ENCODE measurements at places on chromosomes 3 and 15. TPM values are rescaled to one million over a fixed set of nuclear protein-coding genes. Genes with fewer than 3 reads are reported as not detected.

DNA sequence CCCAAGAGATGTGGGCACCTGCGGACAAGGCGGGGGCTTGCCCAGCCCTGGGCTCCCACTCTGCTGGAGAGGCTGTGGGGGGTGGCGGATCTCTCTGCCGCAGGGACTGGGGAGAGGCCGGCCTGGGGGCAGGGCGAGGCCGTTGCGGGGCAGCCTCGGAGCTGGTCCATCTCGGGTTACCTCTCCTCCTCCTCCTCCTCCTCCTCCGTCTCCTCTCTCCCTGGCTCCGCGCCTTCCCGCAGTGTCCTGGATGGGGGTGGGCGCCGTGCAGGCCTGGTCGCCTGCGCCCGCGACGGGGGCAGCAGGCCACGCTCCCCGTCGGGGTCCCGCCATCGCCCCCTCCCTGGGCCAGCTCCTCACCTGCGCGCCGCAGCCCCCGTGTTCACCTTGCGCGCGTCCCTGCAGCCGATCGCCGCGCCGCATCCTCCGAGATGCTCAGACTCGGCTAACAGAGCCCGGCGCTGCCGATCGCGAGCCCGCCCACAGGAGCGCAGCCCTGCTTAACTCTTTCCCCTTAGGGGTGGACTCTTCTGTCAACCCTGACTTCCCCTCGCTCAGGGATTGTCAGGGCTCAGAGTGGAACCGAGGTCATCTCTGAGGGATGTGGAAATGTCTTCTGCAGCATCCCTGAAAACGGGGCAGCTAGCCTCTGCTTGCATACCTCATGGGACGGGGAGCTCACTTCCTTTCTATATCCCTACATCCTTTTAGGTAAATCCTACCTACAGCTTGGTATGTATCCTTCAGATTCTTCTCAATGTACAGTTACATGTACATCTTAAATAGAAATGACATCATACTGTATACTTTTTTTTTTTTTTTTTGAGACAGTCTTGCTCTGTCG is at the start of gene PRRT3:
Gene PRRT3, minus strand, starts transcription at position 447 of the 844 bp plus-strand sequence. CDS start 2,293 bp downstream, outside the sequence.
- DNase-seq, result no peak

GRCh38 chr3:5799398-5799797 is 611.9 kb downstream of the EDEM1 start:
- DNase-seq, result no peak

- DNase-seq, result peak; percentile 88
These were observed 27.3 kb downstream of the ADCY5 start for GRCh38 chr3:123421353-123422174.

DNA sequence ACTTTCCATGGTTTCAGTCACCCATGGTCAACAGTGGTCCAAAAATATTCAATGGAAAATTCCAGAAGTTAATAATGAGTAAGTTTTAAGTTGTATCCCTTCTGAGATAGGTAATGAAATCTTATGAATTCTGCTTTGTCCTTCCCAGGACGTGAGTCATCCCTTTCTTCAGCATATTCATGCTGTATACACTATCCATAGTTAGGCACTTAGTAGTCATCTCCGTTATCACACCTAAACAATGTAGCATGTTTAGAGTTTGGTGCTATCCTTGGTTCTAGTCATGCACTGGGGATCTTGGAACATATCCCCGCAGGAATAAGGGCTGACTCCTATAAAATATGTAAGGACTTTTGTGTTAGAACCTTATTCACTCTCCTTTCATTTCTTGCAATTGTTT is 153.2 kb downstream of the UNC13C start:
- no peak for DNase-seq

DNA sequence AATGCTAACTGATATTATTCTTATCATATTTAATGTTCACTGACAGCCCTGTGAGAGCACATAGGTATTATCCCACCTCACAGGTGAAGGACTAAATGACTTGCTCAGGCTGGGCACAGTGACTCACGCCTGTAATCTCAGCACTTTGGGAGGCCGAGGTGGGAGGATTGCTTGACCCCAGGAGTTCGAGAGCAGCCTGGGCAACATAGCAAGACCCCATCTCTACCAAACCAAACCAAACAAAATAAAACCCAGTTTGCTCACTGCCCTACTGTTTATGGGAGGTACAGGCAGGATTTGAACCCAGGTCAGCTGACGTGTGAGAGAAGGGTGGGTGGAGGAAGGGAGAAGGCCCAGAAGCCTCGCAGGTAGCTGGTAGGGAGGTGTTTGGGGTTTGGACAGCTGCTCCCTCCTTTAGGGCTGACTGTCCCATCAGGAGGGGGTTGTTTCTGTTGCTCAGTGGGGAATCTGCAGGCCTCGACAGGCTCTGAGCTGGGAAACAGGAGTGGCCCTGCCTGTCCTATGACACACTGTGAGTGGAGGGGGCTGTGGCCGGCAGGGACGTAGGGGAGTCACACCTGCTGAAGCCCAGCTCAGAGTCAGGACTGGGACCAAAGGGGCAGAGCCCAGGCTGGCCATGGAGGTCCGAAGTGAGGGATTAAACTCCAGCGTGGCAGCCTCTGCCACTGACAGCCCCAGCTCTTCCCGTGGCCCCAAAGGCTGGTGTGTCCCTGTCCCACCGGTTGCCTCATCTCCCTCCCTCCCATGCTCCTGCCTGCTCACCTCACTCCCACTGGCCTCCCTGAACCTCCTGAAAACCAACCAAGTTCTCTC is 25.3 kb downstream of the BHLHE40 start:
- no peak for DNase-seq

OR5H14 gene
- not detected for polyA plus RNA-seq

GRCh38 chr3:43326891-43327581 is 40.7 kb downstream of the SNRK start:
- no peak for DNase-seq

DNA sequence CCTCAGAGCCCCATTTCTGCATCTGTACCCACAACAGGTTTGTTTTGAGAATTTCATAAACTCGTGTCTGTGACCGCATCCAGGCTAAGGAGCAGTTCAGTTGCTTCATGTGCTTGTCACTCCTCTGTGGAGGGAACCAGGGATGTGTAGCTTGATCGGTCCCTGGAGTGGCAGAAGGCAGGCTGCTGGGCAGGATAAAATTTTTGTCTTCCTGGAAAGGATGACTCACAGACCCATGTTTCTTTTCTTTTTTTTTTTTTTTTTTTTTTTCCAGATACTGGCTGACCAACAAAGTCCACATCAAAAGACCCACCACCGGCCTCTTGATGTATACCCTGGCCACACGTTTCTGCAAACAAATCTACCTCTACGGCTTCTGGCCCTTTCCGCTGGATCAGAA is 70.1 kb downstream of the ST8SIA2 start:
- no peak for DNase-seq

GRCh38 chr3:192090586-192090985 is 629.6 kb downstream of the PYDC2 start:
- DNase-seq, result no peak

GRCh38 chr15:91186904-91187656 is 87.0 kb downstream of the SV2B start:
- no peak for DNase-seq

GRCh38 chr3:56998076-56998529 is 62.4 kb upstream of the SPATA12 start:
- no peak for DNase-seq

DNA sequence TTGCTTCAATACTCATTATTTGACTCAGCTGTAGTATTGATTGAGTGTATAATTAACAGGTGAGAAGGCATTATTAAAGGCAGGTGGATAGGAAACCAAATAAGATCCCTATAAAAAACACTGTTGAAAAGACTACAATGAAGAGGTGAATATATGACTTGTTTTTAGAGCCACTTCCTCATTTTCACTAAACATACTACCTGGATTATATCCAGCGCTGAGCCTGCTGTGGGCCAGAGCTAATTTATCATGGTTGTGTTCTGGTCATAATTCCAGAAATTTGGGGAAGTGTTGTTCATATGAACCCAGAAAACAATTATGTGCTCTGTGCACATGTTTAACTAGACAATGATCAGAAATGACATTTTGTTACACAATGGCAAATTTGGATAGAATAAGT is 235.3 kb upstream of the MME start:
- DNase-seq, result no peak

TIGIT gene
- 0.15 TPM for polyA plus RNA-seq

DNA sequence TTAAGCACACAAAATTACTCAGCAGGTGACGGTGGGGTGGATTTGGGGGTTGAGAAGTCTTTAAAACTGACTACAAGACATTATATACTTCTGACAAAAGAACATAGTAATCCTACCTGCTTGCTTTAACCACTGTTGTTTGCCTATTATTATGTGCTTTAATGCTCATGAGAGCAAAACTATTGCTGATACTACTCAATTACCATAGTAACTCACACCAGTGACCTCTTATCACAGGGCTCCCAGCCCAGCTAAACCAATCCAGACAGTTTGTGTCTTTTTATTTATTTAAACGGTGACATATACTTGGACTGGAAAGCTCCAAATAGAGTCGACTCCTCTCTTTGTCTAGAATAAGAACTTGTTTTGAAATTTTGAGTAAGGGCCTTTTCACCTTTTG is 42.8 kb upstream of the FEZF2 start:
- DNase-seq, result no peak

- no peak for DNase-seq
These were observed 24.8 kb downstream of the AADAC start for GRCh38 chr3:151838574-151839312.

HERC2 gene
- polyA plus RNA-seq, result 29.0 TPM

DNA sequence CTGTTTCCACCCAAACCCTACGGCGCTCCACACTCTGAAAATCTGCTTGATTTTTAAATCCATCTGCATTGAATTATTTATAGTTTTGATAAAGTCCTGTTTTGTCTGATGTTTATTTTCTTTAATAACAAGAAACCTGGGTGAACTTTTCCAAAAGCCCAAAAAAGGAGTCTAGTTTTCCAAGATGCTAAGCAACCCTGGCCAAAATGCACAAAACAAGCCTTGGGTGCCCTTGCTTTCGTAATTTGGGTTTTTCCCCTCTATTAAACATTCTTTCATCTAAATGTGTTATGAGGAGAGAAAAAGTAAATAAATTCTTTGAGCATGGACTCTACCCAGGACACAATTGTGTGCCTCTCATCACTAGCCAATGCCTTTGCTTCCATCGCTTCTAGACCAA is 468.9 kb downstream of the MCTP2 start:
- no peak for DNase-seq

GRCh38 chr3:46350262-46350565 is 3.7 kb upstream of the CCR2 start:
- DNase-seq, result no peak

C3orf49 gene
- not detected for polyA plus RNA-seq

DNA sequence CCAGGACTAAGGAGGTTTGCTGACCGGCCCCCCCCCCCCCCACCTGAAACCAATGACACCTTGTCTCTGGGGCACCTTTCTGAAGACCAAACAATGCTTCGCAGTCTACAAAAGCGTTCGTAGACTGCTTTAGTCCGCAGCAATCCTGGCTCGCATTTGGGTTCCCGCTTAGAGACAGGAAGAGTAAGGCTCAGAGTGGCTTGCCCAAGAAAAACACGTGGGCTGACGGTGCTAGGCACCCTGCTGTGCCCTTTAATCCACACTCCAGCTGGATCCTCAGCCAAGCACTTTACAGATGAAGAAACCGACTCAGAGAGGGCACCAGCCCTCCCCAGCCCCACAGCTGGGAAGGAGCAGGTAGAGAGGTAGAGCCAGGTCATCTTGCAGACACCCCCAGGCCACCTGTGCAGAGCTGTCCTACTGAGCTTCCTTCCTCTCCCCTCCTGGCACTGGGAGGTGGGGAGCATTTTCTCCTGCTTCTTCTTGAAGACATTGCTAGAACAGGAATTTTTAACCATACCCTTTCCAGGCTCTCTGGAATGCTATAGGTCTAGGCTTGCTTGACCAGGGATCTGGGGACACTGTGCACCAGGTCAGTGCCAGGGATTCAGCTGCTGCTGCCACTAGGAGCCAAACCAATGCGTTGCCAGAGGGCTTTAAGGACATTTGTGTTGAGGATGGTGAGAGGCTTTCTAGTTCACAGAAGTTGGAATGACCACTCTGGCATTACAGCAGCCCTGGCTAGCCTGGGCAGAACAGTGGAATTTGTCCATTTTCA is 1.0 kb upstream of the KLF15 start:
- DNase-seq, result no peak

GRCh38 chr3:66276705-66277274 is 56.0 kb downstream of the SLC25A26 start:
- DNase-seq, result no peak

GRCh38 chr15:68411343-68411675 is 20.7 kb downstream of the ITGA11 start:
- DNase-seq, result no peak

DNA sequence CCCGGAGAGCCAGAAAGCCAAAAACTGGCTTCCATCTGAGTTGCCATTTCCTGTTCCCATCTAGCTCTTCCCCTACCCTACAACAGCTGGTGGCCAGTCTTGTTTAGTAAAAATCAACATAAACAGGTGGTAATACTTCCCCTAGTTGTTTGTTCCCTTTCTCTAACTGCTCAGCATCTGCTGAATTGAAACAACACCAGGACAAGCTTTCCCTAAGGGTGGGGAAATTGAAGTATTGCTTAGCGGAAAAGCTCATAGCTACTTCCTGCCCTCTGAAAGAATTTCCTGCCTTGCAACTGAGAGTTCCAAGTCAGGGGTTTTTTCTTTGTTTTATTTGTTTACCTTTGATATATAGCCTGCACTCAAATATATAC is 66.8 kb downstream of the HMG20A start:
- no peak for DNase-seq

DNA sequence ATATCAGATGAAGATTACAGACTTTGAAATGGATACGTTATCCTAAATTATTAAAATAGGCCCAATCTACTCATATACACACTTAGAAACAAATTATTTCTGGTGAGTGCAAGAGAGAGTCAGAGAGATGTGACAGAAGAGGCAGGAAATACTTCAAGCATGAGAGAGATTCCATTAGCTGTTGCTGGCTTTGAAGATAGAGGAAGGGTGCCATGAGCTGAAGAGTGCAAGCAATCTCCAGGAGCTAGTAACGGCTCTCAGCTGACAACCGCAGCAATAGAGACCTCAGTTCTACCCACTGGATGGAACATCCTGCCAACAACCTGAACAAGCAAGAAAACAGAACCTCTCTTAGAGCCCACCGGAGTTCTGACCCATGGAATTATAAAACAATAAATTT is 270.7 kb upstream of the SLITRK3 start:
- no peak for DNase-seq

DNA sequence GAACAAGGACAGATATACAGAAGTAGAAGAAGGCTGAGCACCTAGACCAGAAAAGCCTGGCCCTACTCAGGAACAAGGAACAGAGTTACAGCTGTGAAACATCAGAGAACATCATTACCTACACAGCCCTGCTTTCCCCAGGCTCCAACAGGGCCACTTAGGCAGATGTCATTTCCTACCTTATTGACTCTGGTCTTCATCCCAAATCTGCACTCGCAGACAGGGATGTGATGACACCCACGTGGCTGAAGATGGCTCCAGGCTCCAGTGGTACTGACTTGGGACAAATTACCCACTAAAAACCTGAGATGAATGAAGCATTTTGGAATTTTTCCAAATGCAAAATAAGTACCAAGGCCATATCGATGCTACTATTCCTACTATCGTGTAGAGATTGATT is 18.0 kb upstream of the SSUH2 start:
- DNase-seq, result no peak
